Left hindlimb (tissue), 1 donor: ENCODE measurements at places on chromosomes 2 and 18.

DNA sequence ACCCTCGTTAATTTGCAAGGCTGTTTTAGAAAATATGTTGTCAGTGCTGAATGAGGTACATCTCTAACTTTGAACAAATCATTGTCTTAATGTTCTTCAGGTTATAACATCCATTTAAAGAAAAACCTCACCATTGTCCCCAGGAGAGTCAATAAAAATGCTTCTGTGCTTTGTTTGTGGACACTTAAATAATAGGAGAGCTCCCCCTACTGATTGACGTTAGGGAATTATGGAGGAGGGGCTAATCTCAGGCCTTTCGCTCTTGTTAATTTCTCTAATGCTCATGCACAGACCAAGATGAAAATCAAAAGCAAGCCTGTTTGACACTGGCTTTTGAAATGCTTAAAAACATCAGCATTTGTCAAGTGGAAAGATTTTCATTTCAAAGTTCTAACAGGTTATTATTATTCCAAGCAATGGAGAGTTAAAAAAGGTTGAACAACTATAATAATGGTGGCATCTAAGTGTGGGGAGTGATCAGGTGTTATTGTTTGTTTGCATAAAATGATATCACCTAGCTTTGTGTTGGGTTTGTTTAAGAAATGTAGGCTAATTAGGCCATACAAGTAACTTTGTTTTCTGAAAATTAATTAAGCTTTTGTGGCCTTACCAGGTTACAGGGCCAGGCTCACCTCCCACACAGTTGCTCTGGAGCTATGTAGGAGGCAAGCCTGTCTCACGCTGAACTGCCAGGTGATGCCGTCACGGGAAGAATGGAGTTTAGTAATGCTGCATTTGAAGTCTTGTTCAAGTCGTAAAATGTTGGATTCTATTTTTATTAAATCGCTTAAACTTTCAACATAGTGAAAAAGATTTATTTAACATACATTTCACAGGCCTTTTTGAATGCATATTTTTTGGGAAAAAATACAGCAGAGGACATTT is 51.7 kb upstream of the SMIM21 start:
- DNase-seq, result no peak

- DNase-seq, result no peak
Observed at GRCh38 chr18:13520306-13520705, 206.1 kb downstream of the FAM210A start.

GRCh38 chr2:241065355-241065803 is 36.7 kb downstream of the MTERF4 start:
- no peak for DNase-seq

DNA sequence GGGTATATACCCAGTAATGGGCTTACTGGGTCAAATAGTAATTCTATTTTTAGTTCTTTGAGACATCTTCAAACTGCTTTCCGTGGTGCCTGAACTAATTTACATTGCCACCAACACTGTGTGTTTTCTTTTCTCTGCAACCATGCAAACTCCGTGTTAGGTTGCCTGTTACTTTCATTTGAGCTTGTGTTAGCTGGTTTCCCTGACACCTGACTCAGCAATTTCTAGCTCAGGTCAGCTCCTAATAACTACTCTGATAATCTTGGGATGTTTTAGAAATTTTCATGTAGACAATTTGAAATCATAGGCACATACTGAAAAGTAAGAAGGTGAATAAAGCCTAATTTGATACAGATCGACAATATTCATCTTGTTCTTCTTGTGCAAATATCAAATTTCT is 132.3 kb downstream of the ADCYAP1 start:
- DNase-seq, result no peak

DNA sequence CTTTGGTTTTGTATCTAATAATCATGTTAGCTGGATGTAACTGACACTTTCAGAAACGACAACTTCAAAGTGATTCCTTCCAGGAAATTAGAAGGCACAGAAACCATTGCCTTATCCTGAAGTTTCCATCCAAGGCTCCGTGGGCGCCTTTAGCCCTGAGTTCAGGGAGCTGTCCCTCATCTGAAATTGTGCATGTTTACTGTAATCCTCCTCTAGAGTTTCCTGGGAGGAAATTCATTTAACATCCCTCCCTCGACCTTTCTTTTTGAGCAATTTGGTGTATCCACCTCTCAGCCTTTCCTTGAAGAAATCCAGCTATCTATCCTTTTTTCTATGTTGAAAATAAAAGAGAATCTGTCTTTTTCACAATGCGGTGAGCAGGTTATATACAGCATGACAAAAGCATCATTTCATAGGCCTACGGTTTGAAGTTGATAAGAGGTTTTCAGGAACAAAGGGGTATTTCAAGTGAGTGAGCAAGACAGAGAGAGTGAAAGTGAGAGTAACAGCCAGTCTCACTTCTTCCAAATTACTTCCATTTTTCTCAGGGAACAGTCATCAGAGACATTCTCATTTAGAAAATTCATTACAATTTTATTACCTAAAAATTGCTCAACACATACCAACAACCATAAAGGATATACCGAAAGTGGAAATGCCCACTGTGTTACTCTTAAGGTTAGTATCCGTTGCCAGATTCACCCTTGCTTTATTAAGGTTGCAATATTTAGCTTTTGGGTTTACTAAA is 167.3 kb downstream of the MREG start:
- no peak for DNase-seq

DNA sequence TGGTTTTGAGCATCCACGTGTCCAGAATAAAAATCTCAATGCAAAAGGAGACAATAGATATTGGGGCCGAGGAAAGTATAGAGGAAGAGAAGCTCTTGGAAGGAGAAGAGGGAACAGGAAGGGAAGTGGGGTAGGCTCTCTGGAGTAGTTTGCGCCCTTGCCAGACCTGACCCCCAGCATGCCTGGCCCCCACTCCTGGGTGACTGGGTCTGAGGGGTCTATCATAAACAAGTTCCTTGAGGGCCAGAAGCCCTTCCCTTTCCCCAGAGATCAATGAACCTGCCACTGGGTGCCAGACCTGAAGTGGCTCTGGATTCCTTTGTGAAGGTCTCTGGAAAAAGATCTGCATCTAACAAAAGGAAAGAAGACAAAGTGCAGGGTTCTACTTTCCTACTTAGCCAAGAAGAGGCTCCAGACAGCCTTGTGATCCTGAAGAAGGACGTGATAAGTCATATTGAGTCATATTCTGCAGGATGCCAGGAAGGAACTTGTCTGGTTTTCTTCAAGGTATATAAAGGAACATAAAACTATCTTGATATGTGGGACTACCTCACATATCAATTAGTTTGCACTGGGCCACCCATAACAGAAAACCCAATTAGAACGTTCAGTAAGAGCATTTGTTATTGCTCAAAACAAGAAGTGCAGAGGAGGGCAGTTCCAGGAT is 18.7 kb upstream of the ATOH8 start:
- DNase-seq, result no peak
